ENCODE measurements at places on chromosomes 5 and 9. TPM values are rescaled to one million over a fixed set of nuclear protein-coding genes. Genes with fewer than 3 reads are reported as not detected.
A peak's percentile ranks its signal among the peaks of the same experiment; 100 is the strongest.

PLPP7 gene
- polyA plus RNA-seq, result 8.6 TPM

TNFSF15 gene
- polyA plus RNA-seq, result 0.40 TPM

RC3H2 gene
- 26.1 TPM for polyA plus RNA-seq

FGFR4 gene
- 7.8 TPM for polyA plus RNA-seq

MARCOL gene
- not detected for polyA plus RNA-seq

NPDC1 gene
- 47.7 TPM for polyA plus RNA-seq

PPP6C gene
- polyA plus RNA-seq, result 57.5 TPM

TENT4A gene
- 23.1 TPM for polyA plus RNA-seq

RORB gene
- 0.90 TPM for polyA plus RNA-seq

FGD3 gene
- polyA plus RNA-seq, result 14.0 TPM

EFNA5 gene
- polyA plus RNA-seq, result 2.6 TPM

FKBP15 gene
- polyA plus RNA-seq, result 14.7 TPM

- peak; percentile 28 for DNase-seq
Observed at GRCh38 chr5:151219789-151220188, 4.1 kb downstream of the CCDC69 start.

GRCh38 chr5:57698802-57699201 is 216.2 kb upstream of the ACTBL2 start:
- no peak for DNase-seq

- no peak for DNase-seq
Observed at GRCh38 chr5:120550358-120550757, 86.3 kb downstream of the PRR16 start.

DNA sequence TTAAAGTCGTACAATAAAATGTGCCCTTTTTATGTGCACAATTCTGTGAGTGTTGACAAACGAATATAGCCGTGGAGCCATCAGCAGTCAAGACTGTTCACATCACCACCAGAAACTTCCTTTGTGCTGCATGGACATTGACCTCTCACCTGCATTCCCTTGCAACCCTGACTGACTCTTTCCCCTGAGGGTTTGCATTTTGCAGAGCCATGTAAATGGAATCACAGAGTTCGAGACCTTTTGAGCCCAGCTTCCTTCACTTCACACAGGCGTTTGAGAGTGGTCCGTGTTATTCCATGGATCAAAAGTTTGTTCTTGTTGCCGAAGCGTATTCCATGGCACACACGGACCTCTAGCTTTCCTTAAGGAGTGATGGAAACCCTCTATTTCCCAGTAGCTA is 328.2 kb downstream of the DRD1 start:
- DNase-seq, result no peak

DNA sequence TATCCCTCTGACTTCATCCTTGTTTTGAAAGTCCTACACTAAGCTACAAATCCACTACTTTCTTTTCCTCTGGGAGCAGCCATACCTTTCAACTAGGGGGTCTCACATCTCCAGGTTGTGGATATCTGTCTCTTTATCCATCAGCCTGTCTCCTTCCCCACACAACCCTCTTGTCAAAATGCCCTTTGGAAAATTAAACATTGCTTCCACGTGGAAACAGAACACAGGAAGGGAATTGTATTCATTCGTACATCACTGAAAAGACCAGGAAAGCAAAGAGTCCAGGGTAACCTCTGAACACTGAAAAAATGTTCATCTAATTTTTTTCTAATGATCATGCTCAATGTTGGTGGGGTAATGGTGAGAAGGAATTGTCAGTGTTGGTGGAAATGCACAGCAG is 203.6 kb downstream of the NR3C1 start:
- DNase-seq, result no peak

DNA sequence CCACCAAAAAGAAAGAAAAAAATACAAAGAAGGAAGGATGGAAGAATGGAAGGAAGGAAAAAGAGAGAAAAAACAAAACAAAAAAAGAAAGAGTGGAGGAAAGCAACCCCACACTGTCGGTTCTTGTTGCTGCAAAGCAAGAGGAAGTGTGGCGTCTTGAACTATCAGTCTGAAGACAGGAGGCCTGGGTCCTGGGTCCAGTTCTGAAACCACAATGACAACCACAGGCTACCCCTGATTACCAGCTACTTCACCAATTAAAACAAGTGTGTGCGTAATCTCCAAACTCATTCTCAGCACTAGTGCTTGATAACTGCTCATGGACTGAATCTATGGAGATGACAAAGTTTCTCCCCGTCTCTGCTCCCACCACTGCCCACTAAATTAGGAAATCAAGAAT is 93.7 kb downstream of the RASEF start:
- DNase-seq, result no peak

- no peak for DNase-seq
Observed at GRCh38 chr9:99859243-99859980, 37.7 kb downstream of the NR4A3 start.

DNA sequence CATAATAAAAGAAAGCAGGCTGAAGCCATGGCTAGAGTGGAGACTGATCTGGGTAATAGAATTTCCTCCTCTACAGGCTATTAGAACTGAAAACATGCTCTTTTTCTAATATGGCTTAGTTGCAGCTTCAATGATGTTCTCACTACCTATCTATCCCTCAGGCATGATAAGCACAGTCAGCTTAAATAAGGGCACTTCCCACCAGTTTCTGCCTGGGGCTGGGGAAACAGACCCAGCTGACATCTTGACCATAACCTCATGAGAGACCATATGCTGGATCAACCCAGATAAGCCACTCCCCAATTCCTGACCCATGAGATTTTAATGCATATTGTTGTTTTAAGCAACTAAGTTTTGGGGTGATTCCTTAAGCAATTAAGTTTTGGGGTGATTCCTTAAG is 81.2 kb downstream of the ZNF366 start:
- no peak for DNase-seq

GRCh38 chr5:176561259-176561658 is 12.1 kb downstream of the CDHR2 start:
- no peak for DNase-seq

DNA sequence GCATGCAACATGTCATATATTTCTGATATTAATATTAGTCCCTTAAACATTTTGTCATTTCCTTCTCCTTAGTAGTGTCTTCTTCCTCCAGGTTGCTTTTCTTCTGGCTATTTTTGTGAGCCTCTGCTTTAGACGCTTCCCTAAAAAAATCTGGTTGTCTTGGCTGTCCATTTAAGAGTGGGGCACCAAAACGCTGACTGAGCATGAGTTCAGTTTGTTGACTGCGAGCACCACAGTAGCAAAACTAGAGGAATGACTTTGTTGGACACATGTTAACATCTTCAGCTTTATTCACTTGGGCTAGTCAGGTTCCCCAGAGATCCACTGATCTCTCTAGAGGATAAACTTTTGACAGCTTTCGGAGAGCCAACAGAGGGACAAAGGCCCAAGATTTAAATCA is 19.3 kb upstream of the TEK start:
- no peak for DNase-seq

DNA sequence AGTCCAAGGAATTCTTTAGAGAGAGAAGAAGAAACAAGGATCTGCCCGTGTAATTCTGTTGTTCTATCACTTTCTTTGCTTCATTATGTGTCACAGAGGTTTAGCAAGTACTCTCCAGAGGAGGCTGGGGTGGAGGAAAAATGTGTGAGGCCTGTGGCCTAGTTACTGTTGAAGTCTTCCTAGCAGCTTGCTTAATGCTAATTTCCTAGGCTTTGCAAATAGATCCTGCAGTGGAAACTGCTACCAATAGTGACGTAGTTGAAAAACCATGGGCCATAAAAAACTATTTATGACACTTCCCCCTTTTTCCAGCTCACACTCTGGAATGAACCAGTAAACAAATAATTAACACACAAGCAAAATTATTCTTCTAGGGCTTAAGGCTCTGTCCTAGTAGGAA is 27.0 kb upstream of the C9orf72 start:
- no peak for DNase-seq

DNA sequence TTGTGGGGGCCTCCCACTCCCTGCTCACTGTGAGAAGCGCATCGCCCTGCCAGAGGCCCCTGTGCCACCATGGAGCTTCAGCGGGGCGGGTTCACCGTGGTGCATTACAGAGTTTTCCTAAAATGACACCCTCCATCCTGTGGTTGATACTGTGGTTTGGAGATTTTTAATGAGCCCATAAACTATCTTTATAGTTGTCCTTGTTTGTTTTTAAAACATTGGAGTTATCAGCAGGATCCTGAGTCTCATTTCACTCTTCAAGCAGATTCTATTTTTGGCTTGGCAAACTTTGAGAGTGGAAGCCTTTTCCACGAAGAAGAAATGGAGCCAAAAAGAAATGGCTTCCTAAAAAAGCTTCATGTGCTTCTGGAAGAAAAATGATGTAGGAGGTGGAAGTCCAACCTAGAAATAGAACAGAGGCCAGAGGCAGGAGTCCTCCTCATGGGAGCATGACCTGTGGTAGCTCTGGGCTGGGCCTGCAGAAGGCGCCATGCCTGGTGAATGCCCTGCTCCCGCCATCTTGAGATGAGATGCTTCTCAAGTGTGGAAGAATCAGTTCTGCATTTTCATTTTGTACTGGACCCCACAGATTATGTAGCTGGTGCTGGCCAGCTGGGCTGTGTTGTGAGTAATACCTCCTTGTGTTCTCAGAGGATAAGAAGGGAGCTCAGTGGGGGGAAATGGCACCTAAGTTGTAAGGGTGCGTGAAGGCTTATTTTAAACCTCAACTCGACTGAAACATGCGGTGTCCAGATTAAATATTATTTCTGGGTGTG is 79.0 kb upstream of the RAI14 start:
- DNase-seq, result no peak

- peak; percentile 67 for DNase-seq
Observed at GRCh38 chr9:133842174-133842573, 104.0 kb upstream of the SARDH start.

GRCh38 chr9:93134015-93134739 is at the start of gene NINJ1:
TSS of gene NINJ1 (minus strand) at chr9:93134251. CDS start at chr9:93134217, 34 bp downstream.
- DNase-seq, result peak; percentile 75

GRCh38 chr9:135468854-135469521 is 10.6 kb upstream of the PPP1R26 start:
- no peak for DNase-seq

GRCh38 chr5:15495026-15495425 is 5.0 kb upstream of the FBXL7 start:
- DNase-seq, result no peak

GRCh38 chr9:8156346-8156745 is 356.8 kb upstream of the DMAC1 start:
- no peak for DNase-seq

DNA sequence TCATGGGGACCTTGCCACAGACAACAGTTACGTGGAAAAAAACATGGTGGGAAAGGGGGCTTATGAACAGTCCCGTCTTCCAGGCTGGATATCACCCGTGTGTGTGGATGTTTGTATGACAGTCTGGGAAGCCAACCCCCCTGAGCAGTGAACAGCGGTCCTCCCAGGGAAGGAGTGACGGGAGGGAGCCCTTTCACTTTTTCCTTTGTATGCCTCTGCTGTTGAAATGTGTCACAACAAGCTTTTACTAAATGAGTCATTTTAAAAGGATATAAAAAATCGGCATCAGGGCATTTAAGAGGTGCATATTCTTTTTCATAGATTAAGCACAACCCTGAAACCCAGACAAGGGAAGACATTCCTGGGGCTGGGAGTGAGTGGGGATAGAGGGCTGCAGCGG is 5.1 kb downstream of the MYMK start:
- no peak for DNase-seq

- no peak for DNase-seq
Observed at GRCh38 chr9:105309531-105309931, 65.1 kb downstream of the SLC44A1 start.

- no peak for DNase-seq
Observed at GRCh38 chr9:124496075-124496449, 11.1 kb downstream of the NR5A1 start.

- peak; percentile 93 for DNase-seq
Observed at GRCh38 chr9:111599092-111599954, at the start of gene PTGR1. TSS of gene PTGR1 (minus strand) at chr9:111599647. CDS start at chr9:111597422, 2,225 bp downstream.

- DNase-seq, result peak; percentile 60
Observed at GRCh38 chr5:174581479-174581878, 142.9 kb upstream of the MSX2 start.

DNA sequence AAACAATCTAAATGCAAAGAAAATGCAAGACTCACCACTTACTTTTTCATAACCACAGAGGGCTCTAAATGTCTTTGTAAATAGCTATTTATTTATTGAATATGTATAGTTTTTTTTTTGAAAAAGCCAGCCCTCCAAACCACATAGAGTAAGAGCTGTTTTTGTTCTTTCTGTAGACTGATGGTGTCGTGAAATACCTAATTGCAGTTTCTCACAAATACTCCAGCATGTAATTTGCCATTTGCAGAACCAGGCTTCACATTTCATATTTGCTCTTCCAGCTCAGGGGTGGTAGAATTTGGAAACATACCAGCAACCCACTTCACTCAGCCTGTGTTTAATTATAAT is 159.8 kb downstream of the TMC1 start:
- DNase-seq, result no peak

DNA sequence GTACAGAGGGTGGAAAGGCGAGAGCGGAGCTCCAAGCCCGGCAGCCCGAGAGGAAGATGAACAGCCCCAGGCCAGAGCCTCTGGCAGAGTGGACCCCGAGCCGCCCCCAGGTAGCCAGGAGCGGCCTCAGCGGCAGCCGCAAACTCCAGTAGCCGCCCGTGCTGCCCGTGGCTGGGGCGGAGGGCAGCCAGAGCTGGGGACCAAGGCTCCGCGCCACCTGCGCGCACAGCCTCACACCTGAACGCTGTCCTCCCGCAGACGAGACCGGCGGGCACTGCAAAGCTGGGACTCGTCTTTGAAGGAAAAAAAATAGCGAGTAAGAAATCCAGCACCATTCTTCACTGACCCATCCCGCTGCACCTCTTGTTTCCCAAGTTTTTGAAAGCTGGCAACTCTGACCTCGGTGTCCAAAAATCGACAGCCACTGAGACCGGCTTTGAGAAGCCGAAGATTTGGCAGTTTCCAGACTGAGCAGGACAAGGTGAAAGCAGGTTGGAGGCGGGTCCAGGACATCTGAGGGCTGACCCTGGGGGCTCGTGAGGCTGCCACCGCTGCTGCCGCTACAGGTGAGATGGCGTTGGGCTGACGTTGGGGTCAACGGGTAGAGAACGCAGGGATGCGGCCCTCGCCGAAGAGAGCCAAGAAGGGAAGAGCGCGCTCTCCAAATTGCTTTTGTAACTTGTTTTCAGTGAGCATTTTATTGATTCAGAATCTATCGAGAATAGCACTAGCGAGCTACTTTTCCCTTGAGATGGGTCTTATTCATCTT is at the start of gene PTGER4:
PTGER4 (plus strand) TSS at position 3 of the 769 bp plus-strand sequence. CDS start 1,079 bp downstream, outside the sequence.
- no peak for DNase-seq

DNA sequence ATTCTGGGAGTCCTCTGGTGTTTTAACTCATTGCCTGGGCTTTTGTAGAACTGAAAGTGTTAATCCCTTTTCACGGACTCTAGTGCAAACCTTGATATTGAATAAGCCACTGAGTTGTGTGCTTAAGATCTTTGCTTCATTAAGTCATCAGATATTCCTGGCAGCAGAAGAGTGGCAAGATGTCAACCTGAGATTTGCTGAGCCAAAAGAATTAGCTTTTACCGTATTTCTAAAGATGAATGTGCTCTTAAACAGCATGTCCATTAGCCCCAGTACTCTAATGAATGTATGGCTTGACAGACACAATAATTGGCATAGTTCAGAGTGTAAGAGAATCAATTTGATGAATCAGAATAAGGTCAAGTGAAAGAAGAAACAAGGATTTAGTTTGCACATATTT is 87.2 kb upstream of the CDH6 start:
- DNase-seq, result no peak
